ENCODE measurements at places on chromosomes 6 and 20.

DNA sequence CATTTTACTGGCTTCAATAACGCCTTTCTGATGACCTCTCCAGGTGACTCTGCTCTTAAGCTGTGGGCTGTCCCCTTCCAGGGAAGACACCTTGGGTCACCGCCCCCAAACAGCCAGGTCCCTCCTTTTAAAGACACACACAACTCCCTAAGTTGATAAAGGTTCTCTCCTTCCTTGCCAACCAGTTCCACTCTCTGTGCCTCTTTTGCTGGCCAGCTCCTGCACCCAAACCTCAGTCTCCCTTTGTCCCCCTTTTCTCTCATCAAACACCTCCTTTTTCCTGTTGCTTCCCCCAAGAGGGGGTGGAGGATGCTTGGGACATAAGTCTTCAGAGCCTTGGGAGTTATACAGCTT lies 1.0 kb downstream of the NCOA6 start:
- peak; percentile 63 for DNase-seq

GRCh38 chr6:95545686-95546085 lies 31.6 kb upstream of the MANEA start:
- DNase-seq = no peak

GRCh38 chr6:52059821-52060220 lies 27.6 kb downstream of the PKHD1 start:
- no peak for DNase-seq

DNA sequence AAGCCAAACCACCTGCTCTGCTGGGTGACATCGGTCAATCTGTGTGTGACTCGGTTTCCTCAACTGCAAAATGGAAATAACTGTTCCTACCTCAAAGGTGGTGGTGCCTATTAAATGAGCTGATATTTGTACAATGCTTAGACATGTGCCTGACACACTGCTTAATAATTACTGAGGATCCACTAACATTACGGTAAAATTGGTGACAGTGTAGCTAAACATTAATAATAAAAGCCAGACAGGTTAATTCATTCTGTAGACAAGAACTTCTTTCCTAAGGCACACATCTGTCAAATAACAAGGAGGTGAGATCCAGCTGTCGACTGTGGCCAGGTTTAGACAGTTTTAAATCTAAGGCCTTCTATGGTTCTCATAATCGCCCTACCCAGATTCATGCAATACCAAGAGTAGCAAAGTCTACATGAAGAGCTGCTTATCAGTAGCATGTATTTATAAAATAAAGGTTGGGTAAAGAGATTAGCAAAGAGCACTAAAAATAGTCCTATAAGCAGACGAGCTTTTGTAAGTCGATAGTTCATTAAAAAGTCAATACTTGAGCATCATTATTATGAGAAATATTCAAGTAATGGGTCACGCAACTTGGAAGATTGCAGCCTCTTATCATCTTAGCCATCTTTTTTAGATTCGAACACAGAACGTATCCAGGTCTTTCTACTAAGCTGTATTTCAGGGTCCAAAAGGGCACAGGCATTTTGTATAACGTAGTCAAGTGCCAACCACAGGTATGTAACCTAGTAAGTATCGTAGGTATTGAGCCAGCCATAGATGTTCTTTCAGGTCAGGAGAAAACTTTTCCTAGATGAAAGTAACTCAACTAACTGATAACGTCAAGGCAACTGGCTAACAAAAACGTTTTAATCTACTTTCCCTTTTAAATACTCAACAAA lies 3.2 kb downstream of the CNKSR3 start:
- no peak for DNase-seq

DNA sequence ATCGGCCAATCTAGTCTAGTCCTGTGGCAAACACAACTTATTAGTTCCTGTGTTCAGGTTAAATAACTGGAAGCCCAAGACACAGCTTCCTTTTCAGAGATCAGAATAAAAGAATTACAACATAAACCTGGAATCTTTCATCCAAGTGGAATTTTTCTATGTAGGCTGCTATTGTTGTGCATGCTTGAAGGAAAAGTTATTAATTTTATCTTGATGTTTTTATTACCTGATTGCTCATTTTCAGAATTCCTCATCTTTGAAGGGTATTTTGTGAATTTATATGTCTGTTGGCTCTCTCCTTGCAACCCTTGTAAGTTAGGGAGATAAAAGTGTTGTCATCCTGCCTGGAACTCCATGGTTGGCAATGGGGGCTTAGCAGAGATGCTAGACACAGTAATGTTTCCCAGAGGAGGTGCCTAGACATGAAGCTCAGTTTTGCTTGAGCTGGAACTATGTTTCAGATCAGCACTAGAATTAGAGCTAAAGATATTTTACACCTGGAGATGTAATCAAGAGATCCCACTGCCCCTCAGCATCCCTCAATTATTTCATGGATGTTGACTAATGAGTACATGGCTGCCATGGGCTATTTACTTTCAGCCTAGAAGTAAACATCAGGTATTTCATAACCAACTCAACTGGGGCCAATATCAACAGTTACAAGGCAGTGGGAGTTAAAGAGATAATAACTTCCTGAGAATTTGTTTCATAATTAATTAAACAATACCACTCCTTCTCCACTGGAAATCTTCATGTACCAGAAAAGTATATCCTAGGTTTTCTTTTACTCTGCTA lies 367.0 kb upstream of the MARCKS start:
- no peak for DNase-seq

DNA sequence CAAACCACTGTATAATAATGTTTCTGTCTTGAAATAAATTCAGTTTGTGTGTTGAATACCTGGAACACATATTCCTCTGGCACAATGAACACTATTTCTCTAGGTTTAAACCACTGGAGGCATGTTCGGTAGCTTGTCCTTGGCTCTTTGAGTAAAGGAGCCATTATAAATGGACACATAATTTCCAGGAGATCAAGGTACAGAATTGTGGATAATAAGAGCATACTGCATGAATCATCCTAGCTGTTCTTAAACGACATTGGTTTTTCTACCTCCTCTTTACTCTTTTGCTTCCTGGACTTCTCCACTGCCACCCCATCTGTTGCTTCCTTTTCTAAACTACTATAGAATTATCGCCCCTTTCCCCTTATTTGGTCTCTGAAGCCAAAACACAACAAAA lies 1.2 kb downstream of the CENPW start:
- DNase-seq = no peak

- no peak for DNase-seq
Observed at GRCh38 chr6:2147766-2148448, 97.5 kb downstream of the GMDS start.

DNA sequence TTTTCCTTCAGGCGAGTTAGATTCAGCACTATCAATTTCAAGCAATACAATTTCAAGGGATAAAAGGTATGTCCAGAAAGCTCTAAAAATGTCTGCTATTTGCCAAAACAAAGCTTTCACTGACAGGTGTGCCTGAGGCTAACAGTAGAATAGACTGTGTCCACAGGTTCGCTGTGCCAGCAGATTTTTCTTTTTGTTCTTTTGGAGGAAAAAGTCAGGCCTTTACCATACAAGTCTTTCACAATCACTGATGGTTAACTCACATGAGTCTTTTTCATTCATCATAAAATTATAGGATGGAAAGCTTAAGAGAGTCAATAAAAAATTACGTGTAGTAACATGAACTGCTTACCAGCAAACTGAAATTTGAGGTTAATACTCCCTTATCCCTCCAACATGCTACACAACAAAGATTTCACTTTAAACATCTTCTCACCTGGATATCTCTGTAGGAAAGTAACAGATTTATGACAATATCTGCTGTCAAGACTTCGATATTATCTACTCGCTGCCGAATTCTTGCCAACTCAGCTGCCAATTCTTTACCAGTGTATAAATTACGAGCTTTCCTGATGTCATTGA lies 95.4 kb downstream of the MAP3K5 start:
- no peak for DNase-seq

- no peak for DNase-seq
Observed at GRCh38 chr20:31866221-31866620, 4.1 kb downstream of the DUSP15 start.

GRCh38 chr6:141874930-141875602 lies 257.7 kb upstream of the GJE1 start:
- no peak for DNase-seq

GRCh38 chr20:35891375-35891774 lies 62.9 kb downstream of the SCAND1 start:
- DNase-seq = no peak
